ENCODE measurements at places on chromosomes 13 and 19. TPM values are rescaled to one million over a fixed set of nuclear protein-coding genes. Genes with fewer than 3 reads are reported as not detected.

Gene DMKN
- 0.96 TPM for total RNA-seq

Gene KLK14
- not detected for total RNA-seq

Gene MRPL4
- total RNA-seq = 40.2 TPM

Gene TRPC4
- total RNA-seq = 0.98 TPM

Gene C2CD4C
- 0.29 TPM for total RNA-seq

Gene MUC16
- total RNA-seq = 16.2 TPM

Gene C19orf85
- not detected for total RNA-seq

Gene KLK3
- total RNA-seq = 0.32 TPM

Gene UPF1
- 83.6 TPM for total RNA-seq

Gene ZBTB32
- total RNA-seq = not detected

Gene KCTD15
- 36.1 TPM for total RNA-seq

GRCh38 chr13:110399801-110400200 is 92.7 kb downstream of the COL4A2 start:
- no peaks in the 10 kb centered on the region for H3K36me3 ChIP-seq
- H3K4me3 ChIP-seq = no peak overlapping the region
- peak overlapping the region; percentile 65 for H3K27ac ChIP-seq
- H3K4me1 ChIP-seq = peaks cover 6% of the 10 kb centered on the region
- no peaks in the 10 kb centered on the region for H3K27me3 ChIP-seq

DNA sequence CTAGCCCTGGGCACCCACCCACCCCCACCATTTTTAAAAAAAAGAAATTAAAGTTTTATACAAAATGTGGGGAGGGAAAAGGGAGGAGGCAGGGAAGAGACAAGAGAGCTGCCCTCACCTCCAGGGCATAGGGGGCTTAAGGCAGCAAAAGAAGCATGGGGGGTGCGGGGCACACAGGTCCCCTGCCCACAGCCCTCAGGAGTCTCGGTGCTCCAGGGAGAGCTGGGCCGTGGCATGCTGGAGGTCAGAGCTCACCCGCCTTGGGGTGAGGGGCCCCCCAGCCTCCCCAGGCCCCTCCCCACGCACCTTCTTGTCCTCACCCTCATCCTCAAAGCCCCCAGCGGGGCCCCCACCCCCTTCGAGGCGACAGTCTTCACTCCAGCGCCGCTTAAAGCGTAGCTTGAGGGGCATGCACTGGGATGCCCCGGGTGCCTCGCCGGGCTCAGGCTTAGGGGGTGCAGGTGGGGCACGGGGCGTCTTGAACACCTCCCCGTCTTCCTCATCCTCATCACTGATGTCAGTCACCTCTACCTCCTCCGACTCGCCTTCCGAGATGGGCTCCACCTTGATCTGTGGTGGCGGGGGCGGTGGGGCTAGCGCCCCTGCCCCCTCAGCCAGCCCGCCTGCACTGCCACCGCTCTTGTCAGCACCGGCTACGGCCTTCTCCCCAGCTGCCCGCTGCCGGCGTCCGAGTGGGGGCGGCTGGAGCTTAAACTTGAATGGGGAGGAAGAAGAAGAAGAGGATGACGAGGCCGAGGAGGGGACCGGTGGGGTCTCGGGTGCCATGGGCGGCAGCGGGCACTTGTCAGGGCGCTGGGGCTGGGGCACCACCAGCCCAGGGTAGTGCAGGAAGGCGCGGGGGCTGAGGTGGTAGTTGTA is 6.1 kb upstream of the GSK3A start:
- peak overlapping the region; percentile 100 for H3K27ac ChIP-seq
- peaks cover 14% of the 10 kb centered on the region for H3K4me1 ChIP-seq
- no peaks in the 10 kb centered on the region for H3K36me3 ChIP-seq
- H3K27me3 ChIP-seq = no peaks in the 10 kb centered on the region
- no peak for DNase-seq

GRCh38 chr19:11881151-11881800 is 6.3 kb upstream of the ZNF69 start:
- DNase-seq = peak; percentile 61
- no peaks in the 10 kb centered on the region for H3K36me3 ChIP-seq
- H3K4me1 ChIP-seq = no peaks in the 10 kb centered on the region

GRCh38 chr13:35953537-35954206 is 177.5 kb downstream of the DCLK1 start:
- DNase-seq = no peak
- no peaks in the 10 kb centered on the region for H3K36me3 ChIP-seq
- no peak overlapping the region for H3K4me3 ChIP-seq
- peak overlapping the region; percentile 29 for H3K27ac ChIP-seq

GRCh38 chr13:50129706-50130122 is 114.5 kb downstream of the KCNRG start:
- no peaks in the 10 kb centered on the region for H3K36me3 ChIP-seq
- H3K27ac ChIP-seq = peak overlapping the region; percentile 46
- H3K4me3 ChIP-seq = peak overlapping the region; percentile 49
- peaks cover 2% of the 10 kb centered on the region for H3K27me3 ChIP-seq

GRCh38 chr13:48873081-48873480 is 102.6 kb upstream of the FNDC3A start:
- no peaks in the 10 kb centered on the region for H3K36me3 ChIP-seq
- no peak overlapping the region for H3K4me3 ChIP-seq
- no peak for DNase-seq
- no peaks in the 10 kb centered on the region for H3K27me3 ChIP-seq
- H3K27ac ChIP-seq = no peak overlapping the region
- no peaks in the 10 kb centered on the region for H3K4me1 ChIP-seq

DNA sequence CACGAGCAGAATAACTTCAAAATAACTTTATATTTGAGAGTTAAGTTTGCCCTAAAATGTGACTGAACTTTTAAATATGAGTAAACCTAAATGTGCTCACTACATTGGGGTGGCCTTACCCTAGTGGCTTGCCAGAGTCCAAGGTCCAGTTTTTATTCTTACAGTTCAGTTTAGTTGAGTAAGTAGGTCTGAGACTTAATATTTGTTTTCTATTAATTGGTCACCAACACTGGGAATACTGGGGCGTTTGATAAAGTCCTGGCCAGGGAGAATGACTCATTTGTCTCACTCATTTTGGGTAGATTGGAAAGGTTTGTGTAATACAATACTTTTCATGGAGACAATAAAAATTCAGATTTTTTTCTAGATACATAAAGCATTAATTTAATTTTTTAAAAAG is 127.8 kb upstream of the SPATA13 start:
- H3K27ac ChIP-seq = no peak overlapping the region
- peaks cover 6% of the 10 kb centered on the region for H3K4me1 ChIP-seq
- no peaks in the 10 kb centered on the region for H3K36me3 ChIP-seq
- no peak for DNase-seq
- H3K27me3 ChIP-seq = no peaks in the 10 kb centered on the region

- H3K4me1 ChIP-seq = peaks cover 8% of the 10 kb centered on the region
- no peak for DNase-seq
- no peak overlapping the region for H3K4me3 ChIP-seq
- H3K27ac ChIP-seq = no peak overlapping the region
Measured at GRCh38 chr19:3041327-3041726, 12.2 kb upstream of the TLE2 start.

DNA sequence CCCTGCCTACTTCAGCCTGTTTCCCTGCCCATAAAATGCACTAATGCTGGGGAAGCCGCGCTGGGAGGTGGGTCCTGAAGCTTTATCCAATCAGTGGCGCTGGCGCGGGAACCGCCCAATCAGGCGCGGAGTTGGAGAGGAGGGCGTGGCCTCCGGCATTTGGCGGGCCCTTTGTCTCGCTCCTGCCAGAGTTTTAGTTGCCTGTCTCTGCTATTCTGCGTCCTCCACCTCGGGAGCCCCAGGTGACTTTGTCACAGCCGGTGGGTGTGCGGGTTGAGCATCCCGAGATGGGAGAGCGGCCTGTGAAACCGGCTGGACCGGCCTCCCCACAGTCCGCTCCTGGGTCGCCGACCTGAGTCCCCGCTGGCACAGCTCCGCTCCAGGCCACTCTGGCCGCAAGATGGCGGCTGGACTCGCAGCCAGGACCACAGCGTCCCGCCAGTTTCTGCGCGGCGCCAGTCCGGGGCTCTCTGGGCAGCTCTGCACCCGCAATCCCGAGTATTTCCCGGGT is 30.7 kb upstream of the ZNF429 start:
- no peaks in the 10 kb centered on the region for H3K36me3 ChIP-seq
- peak overlapping the region; percentile 56 for H3K4me3 ChIP-seq
- H3K27ac ChIP-seq = no peak overlapping the region
- peak; percentile 77 for DNase-seq
- H3K4me1 ChIP-seq = no peaks in the 10 kb centered on the region

DNA sequence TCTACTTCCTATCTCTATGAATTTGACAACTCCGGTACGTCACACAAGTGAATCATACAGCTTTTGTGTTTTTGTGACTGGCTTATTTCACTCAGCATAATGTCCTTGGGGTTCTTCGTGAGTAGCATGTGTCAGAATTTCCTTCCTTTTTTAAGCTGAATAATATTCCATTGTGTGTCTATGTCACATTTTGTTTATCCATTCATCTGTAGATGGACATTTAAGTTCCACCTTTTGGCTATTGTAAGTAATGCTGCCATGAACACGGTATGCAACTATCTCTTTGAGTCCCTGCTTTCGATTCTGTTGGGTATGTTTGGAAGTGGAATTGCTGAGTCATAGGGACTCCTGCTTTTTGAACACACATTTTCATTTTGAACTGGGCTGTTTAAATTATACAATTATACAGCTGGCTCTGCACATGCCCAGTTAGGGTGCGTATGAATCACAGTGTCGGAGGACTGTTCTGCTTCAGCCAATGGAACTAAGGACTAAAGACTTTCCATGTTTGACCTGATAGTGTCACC is 43.0 kb upstream of the C13orf42 start:
- no peaks in the 10 kb centered on the region for H3K36me3 ChIP-seq
- no peak overlapping the region for H3K27ac ChIP-seq
- DNase-seq = no peak
- no peaks in the 10 kb centered on the region for H3K27me3 ChIP-seq
- H3K4me1 ChIP-seq = no peaks in the 10 kb centered on the region

DNA sequence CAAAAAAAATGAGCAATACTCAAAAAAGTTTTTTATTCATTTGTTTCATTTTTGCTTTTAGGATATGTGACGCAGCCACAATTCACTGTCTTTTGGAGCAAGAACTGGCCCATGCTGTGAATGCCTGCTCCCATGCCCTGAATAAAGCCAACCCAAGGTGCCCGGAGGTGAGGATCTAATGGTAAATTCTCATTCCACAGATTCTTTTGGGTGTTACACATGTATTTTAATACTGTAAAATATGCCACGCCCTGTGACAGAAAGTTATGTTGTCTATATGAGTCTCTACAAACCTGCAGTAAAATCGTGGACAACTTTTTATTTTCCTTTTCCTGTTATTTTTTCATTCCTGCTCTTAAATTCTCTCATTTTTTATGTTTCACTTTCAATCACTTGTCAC is 57.5 kb upstream of the AKAP11 start:
- no peak for DNase-seq
- no peak overlapping the region for H3K4me3 ChIP-seq
- H3K27ac ChIP-seq = no peak overlapping the region
- no peaks in the 10 kb centered on the region for H3K27me3 ChIP-seq
- H3K4me1 ChIP-seq = no peaks in the 10 kb centered on the region
- no peaks in the 10 kb centered on the region for H3K36me3 ChIP-seq

DNA sequence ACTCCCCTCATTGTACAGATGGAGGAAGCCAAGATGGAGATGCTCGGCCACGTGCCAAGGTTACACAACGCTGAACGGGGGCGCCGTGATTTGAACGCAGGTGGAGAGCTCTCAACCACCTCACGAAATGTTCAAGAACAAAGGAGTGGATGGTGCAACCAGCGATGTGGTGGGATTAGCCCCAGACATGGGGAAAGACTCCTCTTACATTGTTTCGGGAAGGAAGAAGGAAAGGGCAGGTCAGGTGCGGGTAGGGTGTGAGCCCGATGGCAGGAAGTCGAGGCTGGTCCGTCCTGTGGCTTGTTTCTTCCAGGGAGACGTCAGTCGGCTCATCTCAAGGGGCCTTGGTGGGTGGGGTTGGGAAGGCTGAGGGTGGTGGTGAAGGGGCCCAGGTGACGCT is 7.1 kb upstream of the KLK14 start:
- no peak for DNase-seq
- no peak overlapping the region for H3K4me3 ChIP-seq
- no peaks in the 10 kb centered on the region for H3K36me3 ChIP-seq
- no peak overlapping the region for H3K27ac ChIP-seq
- H3K4me1 ChIP-seq = peaks cover 11% of the 10 kb centered on the region
- no peaks in the 10 kb centered on the region for H3K27me3 ChIP-seq

DNA sequence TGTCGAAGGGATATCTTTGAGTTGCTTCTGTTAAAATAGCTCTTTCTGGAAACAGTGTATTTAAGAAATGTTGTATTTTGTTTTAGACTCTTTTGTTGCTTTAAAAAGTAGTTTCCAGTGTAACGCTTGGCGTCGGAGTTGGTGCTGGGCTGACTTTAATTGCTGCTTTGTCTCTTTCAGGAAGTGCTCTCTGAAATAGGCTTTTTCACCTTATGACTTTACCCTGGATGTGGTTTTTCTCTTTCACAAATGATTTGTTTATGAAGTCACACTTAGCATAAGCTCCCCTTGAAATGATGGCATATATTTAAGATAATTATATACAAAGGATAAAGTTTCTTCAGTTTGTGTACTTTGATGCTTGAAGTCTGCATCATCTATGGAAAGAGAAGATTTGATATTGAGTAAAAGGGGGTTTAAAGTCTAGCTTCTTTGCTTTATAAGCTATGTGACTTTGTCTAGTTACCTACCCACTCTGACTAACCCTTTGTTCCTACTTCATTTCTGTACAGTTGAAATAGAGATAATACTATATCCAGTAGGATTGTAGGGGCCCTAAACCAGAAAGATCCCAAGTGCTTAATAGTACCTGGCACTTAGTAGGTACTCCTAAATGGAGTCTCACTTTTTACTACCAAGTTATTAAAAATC is at the start of gene GPR18:
Gene GPR18 (minus strand): TSS at position 170 of the 651 bp plus-strand sequence. CDS start 2,507 bp downstream, outside the sequence.
- no peaks in the 10 kb centered on the region for H3K27me3 ChIP-seq
- H3K36me3 ChIP-seq = no peaks in the 10 kb centered on the region
- DNase-seq = no peak
- H3K27ac ChIP-seq = peak within 1 kb of the TSS; percentile 13
- H3K4me1 ChIP-seq = no peaks in the 10 kb centered on the region

Data from breast epithelium (tissue), 4 donors.